ENCODE measurements at places on chromosomes 7 and 10. TPM values are rescaled to one million over a fixed set of nuclear protein-coding genes. Genes with fewer than 3 reads are reported as not detected.

The SPDYE1 gene
- not detected for polyA plus RNA-seq

The FOXI2 gene
- polyA plus RNA-seq: not detected

The CYP3A4 gene
- polyA plus RNA-seq: not detected

The GALNT17 gene
- polyA plus RNA-seq: not detected

The CDK1 gene
- 13.6 TPM for polyA plus RNA-seq

DNA sequence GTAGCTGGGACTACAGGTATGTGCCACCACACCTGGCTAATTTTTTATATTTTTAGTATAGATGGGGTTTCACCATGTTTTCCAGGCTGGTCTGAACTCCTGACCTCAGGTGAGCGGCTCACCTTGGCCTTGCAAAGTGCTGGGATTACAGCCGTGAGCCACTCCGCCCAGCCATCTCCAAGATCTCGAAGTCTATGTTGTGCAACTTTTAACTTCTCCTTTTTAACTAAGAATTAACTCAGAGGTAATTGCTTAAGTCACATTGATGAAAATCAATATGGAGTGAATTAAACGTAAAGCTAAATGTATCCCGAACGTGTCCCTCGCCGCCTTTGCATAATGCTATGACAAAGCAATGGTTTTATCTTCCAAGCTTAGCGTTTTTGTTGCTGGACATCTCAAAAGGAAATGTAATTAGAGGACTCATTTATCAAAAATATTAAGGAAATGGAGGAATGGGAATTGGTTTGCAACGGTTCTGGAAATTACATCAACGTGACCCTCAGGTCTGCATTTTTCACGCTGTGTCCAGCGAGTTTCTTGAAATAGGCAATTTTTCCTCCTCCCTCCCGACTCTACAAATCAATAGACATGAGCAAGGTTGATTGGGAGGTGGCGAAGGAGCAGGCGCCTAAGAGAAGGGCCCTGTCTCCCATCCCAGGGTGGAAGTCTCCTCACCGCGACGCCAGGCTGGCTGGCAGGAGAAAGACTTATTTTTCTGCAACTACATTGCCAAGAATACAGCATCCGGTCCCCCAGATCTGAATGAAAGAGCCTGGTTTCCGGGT lies 89.8 kb downstream of the TMEM130 start:
- H3K36me3 ChIP-seq: no peaks in the 10 kb centered on the region
- no peak for DNase-seq
- no peaks in the 10 kb centered on the region for H3K4me1 ChIP-seq

DNA sequence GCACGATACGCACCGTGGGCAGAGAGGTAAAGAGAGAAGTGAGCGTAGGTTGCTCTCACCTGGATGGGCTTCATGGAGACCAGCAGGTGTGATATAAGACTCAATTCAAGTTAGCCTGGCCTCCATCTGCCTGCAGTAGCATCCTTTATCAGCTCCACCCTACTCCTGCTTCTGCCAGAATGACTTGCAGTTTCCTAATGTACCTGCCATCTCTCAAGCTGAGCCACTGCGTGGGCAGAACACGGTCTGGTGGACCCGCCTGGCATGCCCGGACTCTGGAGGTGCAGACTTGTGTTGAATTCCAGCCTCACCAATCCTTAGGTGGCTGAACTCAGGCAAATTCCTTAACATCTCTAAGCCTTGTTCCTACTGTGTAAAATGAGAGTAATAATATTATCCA lies 64.3 kb downstream of the STEAP1B start:
- H3K36me3 ChIP-seq: no peaks in the 10 kb centered on the region
- H3K27ac ChIP-seq: no peak overlapping the region
- peaks cover 27% of the 10 kb centered on the region for H3K4me1 ChIP-seq
- DNase-seq: no peak
- H3K4me3 ChIP-seq: no peak overlapping the region

GRCh38 chr10:78744491-78745090 lies 324.2 kb upstream of the ZMIZ1 start:
- peak; percentile 14 for DNase-seq
- H3K4me3 ChIP-seq: no peak overlapping the region
- no peaks in the 10 kb centered on the region for H3K36me3 ChIP-seq
- H3K27ac ChIP-seq: no peak overlapping the region

GRCh38 chr7:103735377-103735776 lies 254.1 kb downstream of the RELN start:
- peak; percentile 88 for DNase-seq
- H3K36me3 ChIP-seq: no peaks in the 10 kb centered on the region
- H3K4me1 ChIP-seq: peaks cover 19% of the 10 kb centered on the region
- no peak overlapping the region for H3K4me3 ChIP-seq
- H3K27ac ChIP-seq: peak overlapping the region; percentile 21
- H3K27me3 ChIP-seq: no peaks in the 10 kb centered on the region

DNA sequence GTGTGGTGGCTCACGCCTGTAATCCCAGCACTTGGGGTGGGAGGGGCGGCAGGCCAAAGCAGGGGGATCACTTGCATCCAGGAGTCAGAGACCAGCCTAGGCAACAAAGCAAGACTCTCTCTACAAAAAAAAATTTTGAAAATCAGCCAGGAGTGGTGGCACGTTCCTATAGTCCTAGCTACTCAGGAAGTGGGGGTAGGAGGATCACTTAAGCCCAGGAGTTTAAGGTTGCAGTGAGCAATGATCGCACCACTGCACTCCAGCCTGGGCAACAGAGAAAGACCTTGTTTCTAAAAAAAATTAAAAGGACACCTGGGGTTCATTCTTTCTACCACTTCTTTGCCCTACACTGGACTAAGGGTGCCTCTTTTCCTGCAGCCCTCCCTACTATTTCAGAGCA lies 15.1 kb downstream of the WAPL start:
- H3K4me3 ChIP-seq: no peak overlapping the region
- no peak overlapping the region for H3K27ac ChIP-seq
- H3K4me1 ChIP-seq: peaks cover 6% of the 10 kb centered on the region
- no peaks in the 10 kb centered on the region for H3K27me3 ChIP-seq
- H3K36me3 ChIP-seq: no peaks in the 10 kb centered on the region
- DNase-seq: no peak

- no peak overlapping the region for H3K27ac ChIP-seq
- H3K36me3 ChIP-seq: no peaks in the 10 kb centered on the region
- DNase-seq: no peak
- H3K27me3 ChIP-seq: no peaks in the 10 kb centered on the region
Measured at GRCh38 chr7:157979636-157980340, 607.8 kb downstream of the PTPRN2 start.

DNA sequence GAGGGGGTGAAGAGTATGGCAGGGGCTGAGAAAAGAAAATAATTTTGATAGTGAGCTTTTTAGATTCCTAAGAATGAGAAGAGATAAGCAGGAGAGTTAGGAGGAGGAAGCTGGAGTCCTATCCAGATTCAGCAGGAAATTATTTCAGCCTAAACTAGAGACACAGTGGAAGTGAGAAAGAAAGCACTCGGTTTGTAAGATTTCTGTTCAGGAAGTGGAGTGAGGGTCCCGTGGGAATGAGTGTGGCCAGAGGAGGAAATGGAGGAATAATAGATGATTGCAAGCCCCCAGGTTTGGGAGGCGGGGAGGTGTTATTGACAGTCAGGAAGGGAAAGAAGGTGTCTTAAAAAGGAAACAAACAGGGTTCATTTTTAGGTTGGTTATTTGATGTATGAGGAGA lies 84.8 kb upstream of the NRP1 start:
- H3K27me3 ChIP-seq: no peaks in the 10 kb centered on the region
- H3K36me3 ChIP-seq: no peaks in the 10 kb centered on the region
- H3K27ac ChIP-seq: no peak overlapping the region
- H3K4me1 ChIP-seq: no peaks in the 10 kb centered on the region
- no peak overlapping the region for H3K4me3 ChIP-seq

- DNase-seq: no peak
- no peaks in the 10 kb centered on the region for H3K4me1 ChIP-seq
- H3K27ac ChIP-seq: no peak overlapping the region
Measured at GRCh38 chr7:46215987-46216567, 295.0 kb upstream of the IGFBP3 start.

GRCh38 chr10:104613406-104613805 lies 27.7 kb upstream of the SORCS3 start:
- no peaks in the 10 kb centered on the region for H3K36me3 ChIP-seq
- H3K4me3 ChIP-seq: no peak overlapping the region
- H3K4me1 ChIP-seq: no peaks in the 10 kb centered on the region
- no peaks in the 10 kb centered on the region for H3K27me3 ChIP-seq
- no peak for DNase-seq
